Endothelial cell of umbilical vein (primary cell): ENCODE measurements at places on chromosomes 11 and 22. TPM values are rescaled to one million over a fixed set of nuclear protein-coding genes. Genes with fewer than 3 reads are reported as not detected.
A peak's percentile ranks its signal among the peaks of the same experiment; 100 is the strongest.

DNA sequence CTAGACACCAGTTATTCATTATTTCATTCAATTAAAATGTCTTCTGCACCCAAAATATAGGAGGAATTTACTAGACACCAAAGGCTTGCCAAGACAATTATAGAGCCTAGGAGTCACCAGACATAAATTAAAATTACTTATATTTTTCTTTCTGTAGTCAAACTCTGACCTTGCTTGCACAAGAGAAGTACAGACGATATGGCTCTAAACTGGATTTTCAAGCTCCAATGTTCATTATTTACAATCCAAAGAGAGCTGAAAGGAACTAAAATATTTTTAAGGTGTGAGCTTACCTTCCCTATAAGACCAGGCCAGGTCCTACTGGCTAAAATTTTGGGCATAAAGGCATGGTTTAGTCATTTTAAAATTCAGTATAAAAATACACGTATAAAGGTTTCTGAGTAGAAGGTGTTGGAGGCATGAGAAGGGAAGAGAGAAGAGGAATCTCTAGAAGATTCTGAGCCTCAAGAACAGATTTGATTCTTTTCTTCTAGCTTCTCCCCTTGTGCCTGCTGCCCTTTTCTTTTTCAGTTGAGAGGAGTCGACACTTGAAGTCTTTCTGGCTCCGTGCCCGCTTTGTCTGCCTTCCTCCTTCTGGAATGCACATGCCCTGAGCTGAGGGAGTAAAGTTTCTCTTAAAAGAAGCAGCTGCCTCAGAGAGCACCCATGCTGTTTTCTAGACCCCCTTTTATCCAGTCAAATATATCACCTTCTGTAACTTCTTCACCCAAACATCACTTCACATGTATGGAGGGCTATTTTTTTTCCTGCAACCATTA, 13.5 kb downstream of the C11orf97 start:
- no peak overlapping the region for H3K4me3 ChIP-seq
- no peaks in the 10 kb centered on the region for H3K27me3 ChIP-seq
- H3K27ac ChIP-seq: no peak overlapping the region
- H3K4me1 ChIP-seq: no peaks in the 10 kb centered on the region
- no peaks in the 10 kb centered on the region for H3K36me3 ChIP-seq
- DNase-seq: peak; percentile 68

Gene CD82
- total RNA-seq: 24.9 and 25.2 TPM in 2 replicates

DNA sequence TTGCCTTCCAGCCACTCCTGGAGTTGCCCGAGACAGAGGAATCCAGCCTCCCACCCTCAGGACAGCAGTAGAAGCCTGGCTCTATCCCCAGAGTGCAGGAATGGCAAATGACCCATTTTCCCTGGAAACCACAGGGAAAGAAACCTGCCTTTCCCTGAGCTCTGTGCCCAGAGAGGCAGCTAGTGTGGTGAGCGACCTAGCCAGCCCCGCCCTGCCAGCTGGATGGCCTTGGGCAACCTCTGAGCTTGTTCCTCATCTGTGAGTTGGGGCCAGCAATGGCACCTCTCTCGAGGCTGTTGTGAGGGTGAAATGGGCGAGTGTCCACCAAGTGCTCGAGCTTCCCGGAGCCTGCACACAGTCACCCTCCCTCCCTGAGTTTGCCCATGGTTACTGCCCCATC, 3.7 kb downstream of the OMP start:
- H3K27me3 ChIP-seq: no peaks in the 10 kb centered on the region
- H3K27ac ChIP-seq: no peak overlapping the region
- DNase-seq: no peak
- H3K36me3 ChIP-seq: no peaks in the 10 kb centered on the region
- peaks cover 17% of the 10 kb centered on the region for H3K4me1 ChIP-seq

DNA sequence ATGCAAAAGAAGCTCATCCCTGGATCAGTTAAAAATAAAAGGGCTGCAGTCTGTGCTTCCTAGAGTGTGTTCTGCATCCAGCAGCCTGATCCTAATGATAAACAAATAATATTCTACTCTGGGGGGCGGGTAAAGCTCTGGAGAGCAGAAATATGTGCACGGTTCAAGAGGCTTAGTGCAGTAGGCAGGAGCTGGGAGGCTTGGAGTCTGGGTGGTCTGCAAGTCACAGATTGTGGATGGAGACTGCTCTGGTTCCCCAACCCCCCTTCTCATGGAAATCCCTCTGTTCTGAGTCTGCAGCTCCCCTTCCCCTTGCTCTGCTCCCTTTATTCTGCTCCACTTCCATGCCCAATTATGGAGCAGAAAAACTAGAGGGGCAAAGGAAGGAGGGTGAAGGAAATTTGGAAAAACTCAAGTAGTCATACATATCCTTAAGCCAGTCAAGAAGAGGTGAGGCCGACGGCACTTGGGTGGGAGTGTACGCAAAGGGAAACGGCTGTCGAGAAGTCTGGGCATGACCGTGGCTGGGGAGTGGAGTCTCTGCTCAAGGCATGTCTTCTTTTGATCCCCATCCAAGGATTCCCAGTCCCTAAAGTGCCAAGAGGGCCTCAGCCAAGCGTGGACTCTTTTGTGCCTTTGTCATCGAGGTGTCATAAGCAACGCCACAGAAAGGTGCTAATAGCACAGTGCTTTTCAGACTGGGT, 16.3 kb upstream of the CLMP start:
- no peak overlapping the region for H3K4me3 ChIP-seq
- peaks cover 4% of the 10 kb centered on the region for H3K27me3 ChIP-seq
- no peaks in the 10 kb centered on the region for H3K36me3 ChIP-seq
- DNase-seq: no peak

DNA sequence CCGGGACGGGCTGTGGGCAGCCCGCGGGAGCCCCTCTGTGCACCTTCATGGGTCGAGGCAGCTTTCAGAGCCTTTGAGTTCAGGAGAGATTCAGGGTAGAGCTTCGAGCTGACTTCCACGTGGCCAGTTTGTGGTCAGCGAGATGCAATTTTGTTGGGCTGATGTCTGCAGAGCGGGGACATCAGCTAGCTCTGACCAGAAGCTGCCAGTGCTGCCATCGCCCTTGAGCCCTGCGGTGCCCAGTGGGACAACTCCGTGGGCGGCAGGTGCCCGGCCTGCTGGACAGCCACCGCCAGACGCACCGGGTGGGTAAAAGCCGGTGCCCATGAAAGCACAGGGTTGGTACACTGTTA, 719 bp downstream of the TALDO1 start:
- H3K27me3 ChIP-seq: no peaks in the 10 kb centered on the region
- peak overlapping the region; percentile 41 for H3K4me3 ChIP-seq
- DNase-seq: no peak
- H3K4me1 ChIP-seq: peaks cover 17% of the 10 kb centered on the region

DNA sequence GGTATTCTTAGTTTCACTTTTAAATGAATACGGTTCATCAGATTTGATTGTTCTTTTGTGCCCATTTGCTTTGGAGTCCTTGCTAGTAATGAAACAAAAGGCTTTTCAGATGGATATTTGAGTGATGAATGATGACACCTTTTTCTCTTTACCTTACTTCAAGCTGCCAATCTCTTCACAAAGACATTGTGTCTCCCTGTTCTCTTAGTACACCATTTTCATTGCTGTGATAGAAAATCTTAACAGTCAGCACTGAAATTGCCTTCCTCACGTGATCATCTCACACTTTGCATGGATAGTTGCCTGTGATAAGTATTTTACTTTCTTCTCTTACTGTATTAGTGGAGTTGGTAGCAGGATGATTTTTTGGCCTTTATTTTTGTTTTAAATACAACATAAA, 396.6 kb downstream of the NELL1 start:
- no peak for DNase-seq
- no peak overlapping the region for H3K27ac ChIP-seq
- H3K36me3 ChIP-seq: no peaks in the 10 kb centered on the region
- H3K27me3 ChIP-seq: no peaks in the 10 kb centered on the region

DNA sequence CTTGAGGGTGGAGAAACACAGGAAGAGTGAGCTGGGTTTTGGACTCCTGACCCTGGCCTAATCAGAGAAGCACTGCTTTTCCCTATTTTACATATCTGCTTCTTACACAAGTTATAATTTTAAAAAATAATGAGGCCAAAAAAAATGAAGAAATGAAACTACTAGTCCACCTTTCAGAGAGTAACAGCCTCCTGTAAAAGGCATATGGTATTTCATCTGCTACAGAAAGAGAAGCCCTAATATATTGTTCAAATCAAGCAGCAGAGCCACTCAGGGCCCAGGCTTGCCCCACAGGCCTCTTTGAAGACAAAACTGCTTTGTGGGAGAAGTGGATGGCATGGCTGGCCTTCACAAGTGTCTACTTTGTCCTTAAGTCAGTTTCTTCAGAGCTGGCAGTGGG, 10.0 kb downstream of the DIXDC1 start:
- H3K27me3 ChIP-seq: no peaks in the 10 kb centered on the region
- DNase-seq: no peak
- H3K4me3 ChIP-seq: no peak overlapping the region
- peaks cover 43% of the 10 kb centered on the region for H3K4me1 ChIP-seq
- H3K36me3 ChIP-seq: no peaks in the 10 kb centered on the region
- H3K27ac ChIP-seq: peak overlapping the region; percentile 40

GRCh38 chr11:3810951-3811350, 2.6 kb downstream of the PGAP2 start:
- no peaks in the 10 kb centered on the region for H3K27me3 ChIP-seq
- H3K4me1 ChIP-seq: peaks cover 7% of the 10 kb centered on the region
- H3K4me3 ChIP-seq: no peak overlapping the region
- no peaks in the 10 kb centered on the region for H3K36me3 ChIP-seq

DNA sequence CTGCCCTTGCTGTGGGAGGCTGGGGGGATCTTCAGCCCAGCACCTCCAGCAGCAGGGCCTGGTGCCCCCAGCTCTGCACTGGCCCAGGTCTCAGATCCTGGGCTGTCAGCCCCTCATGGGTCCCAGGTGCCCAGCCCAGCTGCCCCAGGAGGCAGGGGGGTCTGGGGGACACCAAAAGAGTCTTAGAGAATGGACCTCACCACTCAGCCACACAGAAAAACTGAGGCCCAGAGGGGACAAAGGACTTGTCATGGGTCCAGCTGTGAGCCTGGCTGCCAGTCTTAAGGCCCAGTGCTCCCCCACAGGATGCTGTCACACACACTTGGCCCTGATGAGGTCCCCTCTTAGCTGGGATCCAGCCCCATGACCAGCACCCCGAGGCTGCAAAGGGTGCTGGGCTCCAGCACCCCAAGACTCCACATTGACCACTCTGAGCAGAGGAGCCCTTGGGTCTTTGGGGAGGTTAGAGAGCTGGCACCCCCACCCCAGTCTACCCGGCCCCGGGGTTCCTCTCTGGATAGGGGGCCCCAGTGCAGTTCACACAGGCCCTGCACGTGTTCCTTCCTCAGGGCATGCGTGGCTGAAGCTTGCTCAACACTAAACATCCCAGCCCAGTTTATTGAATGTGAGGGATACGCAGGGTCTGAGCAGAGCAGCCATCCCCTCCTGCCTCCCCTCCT, 54.4 kb downstream of the IGLL5 start:
- no peaks in the 10 kb centered on the region for H3K4me1 ChIP-seq
- H3K4me3 ChIP-seq: no peak overlapping the region
- no peaks in the 10 kb centered on the region for H3K36me3 ChIP-seq
- no peaks in the 10 kb centered on the region for H3K27me3 ChIP-seq
- H3K27ac ChIP-seq: no peak overlapping the region
- DNase-seq: no peak

Gene MRGPRF
- not detected in 2 replicates for total RNA-seq

Gene APOBEC3B
- 10.3 and 13.6 TPM in 2 replicates for total RNA-seq

Gene MISFA
- total RNA-seq: 2.8 and 3.6 TPM in 2 replicates

GRCh38 chr11:95363708-95364107, 132.7 kb upstream of the SESN3 start:
- no peaks in the 10 kb centered on the region for H3K4me1 ChIP-seq
- DNase-seq: no peak
- H3K27me3 ChIP-seq: no peaks in the 10 kb centered on the region
- H3K4me3 ChIP-seq: no peak overlapping the region

DNA sequence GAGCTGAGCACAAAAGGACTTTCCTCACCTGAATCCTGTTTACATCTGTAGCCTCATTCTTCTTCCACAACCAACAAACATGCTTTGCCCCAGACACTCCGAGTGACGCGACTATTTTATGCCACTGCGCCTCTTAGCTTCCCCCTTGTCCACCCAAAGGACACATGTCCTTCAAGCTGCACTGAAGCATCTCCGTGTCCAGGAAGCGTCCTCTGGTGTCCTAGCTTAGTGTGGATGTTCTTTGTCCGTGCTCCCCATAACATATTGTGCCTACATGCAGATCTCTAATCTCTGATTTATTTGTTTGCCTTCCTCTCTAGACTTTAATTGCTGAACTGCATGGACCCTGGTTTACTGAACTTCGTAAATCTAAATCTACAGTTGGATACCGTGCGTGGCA, 20.1 kb upstream of the CECR2 start:
- peaks cover 4% of the 10 kb centered on the region for H3K27me3 ChIP-seq
- H3K4me3 ChIP-seq: no peak overlapping the region
- no peak overlapping the region for H3K27ac ChIP-seq
- DNase-seq: no peak
- H3K4me1 ChIP-seq: no peaks in the 10 kb centered on the region
- no peaks in the 10 kb centered on the region for H3K36me3 ChIP-seq

DNA sequence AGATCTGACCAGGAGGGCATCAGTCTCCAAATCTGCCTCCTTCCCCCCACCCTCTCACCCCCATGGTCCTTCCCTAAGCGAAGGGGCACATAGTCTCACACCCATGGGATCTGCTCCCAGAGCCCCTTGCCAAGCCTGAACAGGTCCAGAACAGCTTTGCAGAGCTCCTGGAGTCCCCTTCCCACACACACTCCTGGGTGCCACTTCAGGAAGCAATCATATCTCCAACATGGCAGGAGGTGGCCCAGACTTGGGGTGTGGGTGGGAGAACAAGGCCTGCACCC, 63.0 kb downstream of the MICAL3 start:
- no peaks in the 10 kb centered on the region for H3K36me3 ChIP-seq
- no peak overlapping the region for H3K4me3 ChIP-seq
- no peaks in the 10 kb centered on the region for H3K4me1 ChIP-seq
- no peak overlapping the region for H3K27ac ChIP-seq
- no peaks in the 10 kb centered on the region for H3K27me3 ChIP-seq

DNA sequence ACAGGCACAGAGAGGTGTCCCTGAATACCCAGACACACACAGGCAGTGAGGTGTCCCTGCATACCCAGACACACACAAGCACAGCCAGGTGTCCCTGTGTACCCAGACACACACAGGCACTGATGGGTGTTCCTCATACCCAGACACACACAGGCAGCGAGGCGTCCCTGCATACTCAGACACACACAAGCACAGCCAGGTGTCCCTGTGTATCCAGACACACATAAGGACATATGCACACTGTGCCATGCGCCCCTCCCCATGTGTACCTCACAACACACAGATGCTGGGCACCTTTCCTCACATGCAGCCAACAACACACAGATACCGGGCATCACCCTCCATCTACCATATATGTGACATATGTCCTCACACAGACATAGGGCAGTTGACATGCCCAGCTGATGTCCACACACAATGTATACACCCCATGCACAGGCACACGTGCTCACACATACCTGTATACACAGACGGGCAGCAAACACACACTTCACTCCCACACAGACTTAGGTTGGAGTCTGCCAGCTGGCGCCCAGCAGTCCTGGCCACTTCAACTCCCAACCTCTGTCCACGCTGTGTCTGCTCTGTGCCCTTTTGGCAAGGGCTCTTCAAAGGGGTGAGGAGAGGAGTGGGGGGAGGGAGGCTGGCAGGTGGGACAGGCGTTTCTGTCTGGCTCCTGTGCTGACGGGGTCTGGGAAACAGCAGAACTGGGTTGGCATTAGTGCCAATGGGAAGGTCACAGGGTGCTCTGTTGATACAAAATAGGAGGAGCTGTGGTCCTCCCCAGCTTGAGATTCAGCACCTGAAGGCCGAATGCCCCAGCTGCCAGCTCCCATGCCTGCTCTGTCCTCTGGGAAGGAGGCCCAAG, 69.4 kb upstream of the ALX4 start:
- peaks cover 2% of the 10 kb centered on the region for H3K27me3 ChIP-seq
- H3K4me1 ChIP-seq: no peaks in the 10 kb centered on the region
- H3K36me3 ChIP-seq: no peaks in the 10 kb centered on the region
